ENCODE measurements at places on chromosomes 3 and 15.
A peak's percentile ranks its signal among the peaks of the same experiment; 100 is the strongest.

DNA sequence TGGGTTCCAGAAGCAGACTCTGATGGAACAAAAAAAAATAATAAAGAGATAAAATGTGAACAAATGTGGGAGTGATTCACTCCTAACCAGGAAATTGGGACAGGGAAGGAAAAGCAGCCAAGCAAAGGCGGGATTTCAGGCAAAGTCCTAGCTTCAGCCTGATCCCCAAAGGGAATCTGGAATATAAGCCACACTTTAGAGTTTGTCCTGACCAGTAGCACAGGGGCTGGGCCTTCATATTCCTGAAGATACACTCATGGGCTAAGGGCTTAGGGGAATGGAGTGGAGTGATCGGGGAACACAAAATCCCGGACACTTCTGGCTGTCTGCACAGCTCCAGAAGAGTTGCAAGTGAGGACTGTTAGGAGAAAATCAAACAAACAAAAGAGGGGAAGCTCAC is 135.0 kb upstream of the COL8A1 start:
- DNase-seq = peak; percentile 32

DNA sequence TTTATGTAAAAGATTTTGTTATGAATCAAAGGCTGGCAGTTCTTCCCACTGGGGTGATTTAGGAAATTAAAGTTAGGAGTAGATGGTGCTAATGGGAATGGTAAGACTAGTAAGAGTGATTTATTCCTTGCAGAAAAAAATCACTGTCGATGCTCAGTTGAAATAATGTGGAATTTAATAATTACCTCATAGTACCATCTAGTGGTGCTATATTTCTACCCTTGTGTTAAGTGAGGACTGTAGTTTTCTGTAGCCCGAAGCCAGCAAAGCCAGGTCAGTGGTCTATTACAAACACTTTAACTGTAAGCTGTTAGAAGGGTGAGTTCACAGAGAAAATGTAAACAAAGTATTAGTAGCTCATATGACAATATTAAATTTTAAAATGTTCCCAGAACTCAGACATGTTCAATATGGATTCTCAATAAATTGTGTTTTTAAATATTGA is 39.5 kb upstream of the GOLGA8J start:
- no peak for DNase-seq

DNA sequence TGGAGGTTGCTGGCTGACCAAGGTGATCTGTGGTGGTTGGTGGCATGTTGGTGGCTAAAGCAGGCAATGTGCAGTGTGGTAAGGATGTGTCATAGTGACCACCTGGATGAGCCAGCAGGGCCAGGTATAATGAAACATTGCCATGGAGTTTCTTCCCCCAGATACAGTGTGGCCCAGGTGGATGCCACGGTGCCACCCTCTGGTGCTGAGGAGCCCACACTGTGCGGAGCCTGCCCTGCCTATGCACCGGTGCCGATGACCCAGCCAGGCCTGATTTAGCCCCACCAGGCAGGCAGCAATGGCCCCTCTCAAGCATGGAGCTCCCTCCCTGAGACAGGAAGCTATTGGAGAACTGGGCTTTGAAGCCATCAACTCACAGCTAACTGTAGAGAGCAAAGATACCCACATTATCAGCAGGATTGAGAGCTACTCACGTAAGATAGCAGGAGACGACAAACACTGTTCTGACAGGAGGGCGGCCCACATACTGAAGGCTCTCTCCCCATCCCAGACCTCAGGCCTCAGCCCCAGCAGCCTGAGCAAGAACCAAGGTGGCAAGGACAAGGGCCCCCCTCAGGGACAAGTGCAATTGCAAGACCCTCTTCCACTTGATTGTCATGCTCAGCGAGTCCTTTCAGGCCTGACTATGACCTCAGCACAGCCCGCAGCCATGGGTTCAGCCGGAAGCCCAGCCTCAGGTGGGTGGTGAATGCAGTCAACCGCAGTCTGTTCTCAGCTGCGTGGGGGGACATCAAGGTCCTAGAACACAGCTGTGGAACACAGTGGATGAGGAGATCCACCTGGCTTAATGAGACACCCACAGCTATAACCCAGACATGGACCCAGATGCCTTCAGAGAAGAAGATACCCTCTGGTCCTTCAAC is 82.8 kb upstream of the CDV3 start:
- DNase-seq = no peak

DNA sequence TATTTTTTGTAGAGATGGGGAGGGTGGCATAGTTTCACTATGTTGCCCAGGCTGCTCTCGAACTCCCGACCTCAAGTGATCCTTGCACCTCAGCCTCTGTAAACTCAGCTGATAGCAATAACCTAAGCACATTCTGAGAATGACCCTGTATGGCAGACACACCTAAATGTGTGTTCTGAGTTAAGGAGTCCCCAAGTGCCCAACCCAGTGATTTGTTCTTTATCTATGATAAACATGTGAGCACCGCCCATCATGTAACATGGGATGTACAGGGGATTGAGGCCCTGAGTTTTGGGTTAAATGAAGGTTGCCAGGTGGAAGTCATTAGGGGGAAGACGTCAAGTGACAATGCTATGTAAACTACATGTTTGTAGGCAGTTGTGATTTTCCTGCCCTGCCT is 5.7 kb downstream of the NCEH1 start:
- no peak for DNase-seq

DNA sequence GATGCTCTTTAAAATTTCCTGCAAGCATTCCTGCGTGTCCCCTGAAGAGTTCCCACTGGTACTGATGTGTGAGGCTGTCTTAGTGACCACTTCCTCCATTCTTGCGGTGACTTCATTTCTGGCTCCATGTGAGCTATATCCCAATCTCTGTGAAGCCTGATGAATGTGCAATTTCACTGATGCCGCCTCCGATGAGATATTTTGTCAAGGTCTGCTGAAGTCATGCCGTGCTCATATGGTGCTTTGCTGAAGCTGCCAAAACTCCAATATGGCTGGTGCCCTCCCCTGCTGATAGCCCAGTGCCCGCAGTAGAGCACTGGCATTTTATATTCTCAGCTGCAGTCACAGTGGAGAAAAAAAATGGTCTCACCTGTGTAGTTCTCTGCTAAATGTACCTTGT is 271.5 kb downstream of the EFHB start:
- no peak for DNase-seq

DNA sequence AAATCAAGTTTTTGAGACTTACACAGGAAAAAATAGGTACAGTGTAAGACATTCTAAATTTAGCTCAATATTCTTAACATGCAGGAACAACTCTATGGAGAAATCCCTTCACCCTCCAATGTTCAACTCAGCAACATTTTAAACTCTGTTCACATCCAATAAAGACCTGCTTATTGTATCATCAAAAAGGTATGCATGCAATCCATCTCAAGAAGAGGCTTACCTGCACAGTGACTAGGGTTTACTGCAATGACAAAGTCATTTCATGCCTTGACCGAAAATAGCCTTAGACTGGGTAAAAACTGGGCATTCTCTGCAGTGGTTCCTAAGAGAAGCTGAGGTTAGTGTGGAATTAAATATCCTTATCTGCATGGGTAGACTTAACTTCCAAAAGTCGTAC is 80.5 kb downstream of the MAGI1 start:
- DNase-seq = no peak

DNA sequence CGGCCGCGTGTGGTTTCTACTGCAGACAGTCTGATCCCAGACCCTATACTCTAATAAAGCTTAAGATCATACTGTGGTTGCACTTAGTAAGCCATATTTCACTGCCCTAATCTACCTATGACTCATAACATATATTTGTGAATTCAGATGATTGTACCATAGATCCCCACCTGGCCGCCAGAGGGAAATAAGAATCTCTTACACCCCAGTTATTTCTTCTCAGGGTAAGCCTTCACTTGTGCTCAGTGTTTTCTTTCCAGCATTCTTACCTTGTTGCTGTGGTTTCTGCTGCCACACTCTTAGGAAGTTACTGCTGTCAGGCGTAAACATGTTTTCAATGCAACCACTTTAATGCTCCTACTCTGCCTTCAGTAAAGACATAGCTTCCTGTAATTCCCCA is 105.9 kb downstream of the B3GALNT1 start:
- no peak for DNase-seq

GRCh38 chr3:135528413-135529015 is 437.0 kb upstream of the PPP2R3A start:
- DNase-seq = no peak

DNA sequence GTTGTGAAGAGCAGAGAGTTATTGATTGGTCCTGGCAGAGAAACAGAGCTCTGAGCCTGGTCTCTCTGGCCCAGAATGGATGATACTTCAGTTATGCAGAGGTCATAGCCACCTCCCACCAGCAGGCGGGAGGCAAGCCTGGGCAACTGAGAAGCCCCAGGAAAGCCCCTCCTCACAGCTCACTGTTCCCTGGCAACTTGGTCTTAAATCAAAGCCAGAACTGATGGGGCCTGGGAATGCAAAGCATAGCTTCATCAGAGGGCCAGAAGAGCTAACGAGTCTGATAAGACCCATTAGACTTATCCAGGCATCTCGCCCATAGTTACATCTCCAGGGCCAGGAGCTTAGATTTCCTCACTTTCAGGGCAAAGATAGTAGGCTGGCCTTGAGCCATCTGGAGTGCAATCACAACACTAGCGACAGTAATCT is 5.5 kb upstream of the COLQ start:
- DNase-seq = no peak

DNA sequence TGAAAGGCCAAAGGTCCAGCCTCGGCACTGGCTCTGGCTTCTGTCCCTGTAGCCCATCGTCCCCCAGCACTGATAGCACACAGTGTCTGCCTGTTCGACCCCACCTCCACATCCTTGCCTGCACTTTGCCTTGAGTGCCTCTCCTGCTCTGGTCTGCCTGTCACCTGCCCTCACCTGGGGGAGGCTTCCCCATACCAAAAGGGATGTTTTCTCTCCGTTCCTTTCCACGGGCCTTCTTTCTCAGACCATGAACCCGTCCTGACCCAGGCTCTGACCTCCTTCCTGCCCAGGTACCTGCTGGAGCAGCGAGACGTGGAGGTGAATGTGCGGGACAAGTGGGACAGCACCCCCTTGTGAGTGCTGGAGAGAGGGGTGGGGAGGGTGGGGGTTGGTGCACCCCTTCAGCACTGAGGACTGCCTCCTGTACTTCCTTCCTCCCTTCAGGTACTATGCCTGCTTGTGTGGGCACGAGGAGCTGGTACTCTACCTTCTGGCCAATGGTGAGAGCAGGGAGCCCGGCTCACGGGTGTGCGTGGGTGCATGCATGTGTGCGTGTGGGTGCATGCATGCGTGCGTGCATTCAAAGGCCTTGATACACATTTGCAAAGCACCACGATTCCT is 1.5 kb downstream of the ABTB1 start:
- DNase-seq = no peak

GRCh38 chr3:119595639-119596334 is 1.9 kb upstream of the PLA1A start:
- no peak for DNase-seq

DNA sequence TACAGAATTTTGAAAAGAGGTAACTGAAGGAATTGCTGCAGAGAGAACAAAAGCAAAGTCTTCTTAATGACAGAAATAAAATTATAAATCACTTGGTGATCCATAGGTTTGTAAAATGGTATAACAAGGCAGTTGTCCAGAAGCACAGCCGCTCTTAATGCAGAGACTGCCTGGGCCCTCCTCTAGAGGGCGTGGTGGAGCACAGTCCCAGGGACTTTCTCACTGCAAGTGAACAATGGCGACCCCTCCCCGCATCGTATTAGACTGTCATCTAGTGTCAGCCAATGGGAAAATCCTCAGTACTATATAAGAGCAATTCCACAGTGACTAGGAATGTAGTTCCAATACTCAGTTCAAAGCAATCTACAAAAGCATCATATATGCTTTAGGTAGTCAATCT is 26.4 kb upstream of the ZBED2 start:
- no peak for DNase-seq

DNA sequence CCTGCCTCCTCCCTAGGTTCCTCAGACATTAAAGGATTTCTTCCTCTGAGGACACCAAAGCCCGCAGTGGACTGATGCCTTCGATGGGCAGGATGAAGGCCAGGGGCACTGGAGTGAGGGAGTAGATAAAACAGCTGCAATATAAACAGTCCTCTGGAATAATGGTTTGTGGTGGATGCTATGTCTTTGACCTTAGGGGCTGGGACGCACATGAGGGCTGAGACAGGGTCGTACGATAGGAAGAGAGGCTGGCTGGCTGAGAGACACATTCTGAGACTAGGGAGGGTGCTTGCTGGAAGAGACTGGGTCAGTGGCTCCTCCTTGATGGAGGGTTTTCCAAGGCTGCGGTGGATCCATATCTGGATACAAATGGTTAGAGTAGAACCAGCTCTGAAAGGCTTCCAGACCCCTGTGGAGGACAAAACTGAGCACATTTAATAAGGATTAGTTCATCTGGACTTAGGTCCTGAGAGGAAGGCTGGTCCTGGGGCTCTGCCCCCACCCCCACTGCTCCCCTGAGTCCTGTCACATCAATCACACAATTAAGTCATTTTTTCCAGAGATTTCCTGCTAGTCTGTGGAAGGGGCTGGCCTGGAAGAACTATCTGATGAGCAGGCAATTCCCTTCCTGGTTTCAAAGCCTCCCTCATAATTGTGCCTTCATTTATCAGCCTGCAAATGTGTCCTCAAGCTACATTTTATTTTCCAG is 15.8 kb downstream of the TBC1D21 start:
- no peak for DNase-seq

- DNase-seq = no peak
Observed at GRCh38 chr3:42498791-42499477, 3.5 kb upstream of the VIPR1 start.

GRCh38 chr3:141331377-141332318 is 36.7 kb upstream of the ZBTB38 start:
- peak; percentile 85 for DNase-seq

DNA sequence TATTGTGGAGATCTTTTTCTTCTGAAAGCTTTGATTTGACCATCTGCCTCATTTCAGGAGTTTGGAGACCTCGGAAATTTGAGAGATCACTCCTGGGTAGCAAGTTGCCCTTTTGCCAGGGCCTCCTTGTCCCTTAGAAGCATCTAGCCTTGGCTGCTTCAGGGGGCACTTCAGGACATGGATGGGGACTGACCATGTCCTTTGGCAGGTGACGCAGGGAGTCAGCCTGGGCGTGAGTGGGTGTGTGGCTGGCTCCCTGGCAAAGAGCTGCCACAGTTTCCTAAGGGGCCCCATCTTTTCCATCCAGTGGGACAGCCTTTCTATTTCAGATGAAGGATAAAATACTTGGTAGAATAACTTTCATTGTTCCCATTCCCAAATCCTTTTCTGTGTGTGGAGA is 27.6 kb downstream of the EEFSEC start:
- no peak for DNase-seq

DNA sequence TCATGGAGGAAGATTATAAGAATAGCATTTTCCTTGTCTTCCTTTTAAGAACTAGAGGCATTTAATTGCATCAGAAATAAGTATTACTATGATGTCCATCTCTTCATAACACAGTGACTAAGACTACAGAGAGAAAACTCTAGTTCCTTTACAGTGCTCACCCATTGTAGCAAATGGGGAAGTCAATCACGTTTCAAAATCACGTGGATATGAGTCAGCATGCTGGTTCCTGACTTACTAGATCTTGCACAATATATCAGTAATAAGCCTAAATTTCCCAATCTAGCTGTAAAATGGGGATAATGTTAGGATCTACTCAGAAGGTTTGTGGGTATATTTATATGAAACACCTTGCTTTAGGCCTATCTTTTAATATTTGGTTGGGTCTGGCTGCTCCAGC is 254.8 kb upstream of the EOMES start:
- DNase-seq = no peak

GRCh38 chr15:63599401-63600000 is 2.3 kb downstream of the FBXL22 start:
- peak; percentile 66 for DNase-seq

Data from left cardiac atrium (tissue), 4 donors.